ENCODE measurements at places on chromosomes 1 and 21.

DNA sequence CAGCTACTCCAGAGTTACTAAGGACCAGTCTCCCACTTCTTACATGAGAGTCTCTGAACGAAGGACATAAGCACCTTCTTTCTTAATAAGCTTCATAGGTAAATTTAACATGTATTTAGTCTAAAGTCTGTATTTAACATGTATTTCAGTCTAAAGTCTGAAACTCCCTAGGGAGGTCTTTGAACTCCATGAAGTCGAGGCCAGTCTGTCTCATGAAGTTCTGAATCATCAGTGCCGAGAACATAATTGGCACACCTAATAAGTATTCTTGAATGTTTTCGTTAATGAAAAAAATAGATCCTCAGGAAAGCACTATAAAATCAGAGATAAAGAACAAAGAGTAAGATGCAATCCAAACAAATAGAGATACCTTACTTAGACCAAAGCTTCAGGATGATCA is 945.5 kb downstream of the TTLL7 start:
- no peak for DNase-seq

DNA sequence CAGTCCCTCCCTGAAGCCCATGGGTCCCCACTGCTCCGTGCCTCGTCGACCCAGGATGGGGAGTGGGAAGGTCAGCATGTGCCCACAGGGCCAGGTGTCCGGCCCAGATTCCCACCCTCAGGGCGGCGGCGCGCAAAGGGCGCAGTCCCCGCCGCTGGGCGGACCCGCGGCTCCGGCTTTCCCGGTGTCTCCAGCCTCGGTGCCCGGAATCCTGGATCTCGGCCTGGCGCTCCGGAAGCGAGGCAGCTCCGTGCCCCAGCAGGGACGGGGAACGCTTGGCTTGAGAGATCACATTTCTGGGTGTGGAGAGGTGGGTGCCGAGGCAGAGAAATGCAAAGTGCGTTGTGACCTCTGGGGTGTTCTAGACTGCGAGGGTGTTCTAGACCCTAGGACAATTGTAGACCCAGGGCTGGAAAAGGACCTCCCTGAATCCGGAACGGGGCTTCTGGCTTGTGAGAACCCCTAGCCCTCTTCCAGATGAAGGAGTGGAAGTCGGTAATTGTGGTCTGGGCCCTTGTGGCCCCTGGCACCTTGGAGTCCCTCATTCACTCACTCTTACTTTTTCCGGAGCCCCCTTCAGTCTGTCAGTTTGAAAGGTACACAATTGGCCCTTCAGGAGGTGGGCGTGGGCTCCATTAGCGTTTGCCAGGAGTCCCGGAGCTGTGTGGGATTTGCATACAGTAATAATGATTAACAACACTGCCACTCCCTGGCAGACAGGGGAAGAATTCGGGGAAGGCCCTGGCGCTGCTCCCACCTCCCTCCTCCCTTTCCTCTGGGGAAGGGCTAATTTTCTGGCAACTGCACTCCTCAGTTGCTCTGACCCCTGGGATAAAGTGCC is 1.6 kb upstream of the KCND3 start:
- peak; percentile 75 for DNase-seq

GRCh38 chr21:43206231-43207042 is 37.6 kb downstream of the CRYAA start:
- DNase-seq: no peak

DNA sequence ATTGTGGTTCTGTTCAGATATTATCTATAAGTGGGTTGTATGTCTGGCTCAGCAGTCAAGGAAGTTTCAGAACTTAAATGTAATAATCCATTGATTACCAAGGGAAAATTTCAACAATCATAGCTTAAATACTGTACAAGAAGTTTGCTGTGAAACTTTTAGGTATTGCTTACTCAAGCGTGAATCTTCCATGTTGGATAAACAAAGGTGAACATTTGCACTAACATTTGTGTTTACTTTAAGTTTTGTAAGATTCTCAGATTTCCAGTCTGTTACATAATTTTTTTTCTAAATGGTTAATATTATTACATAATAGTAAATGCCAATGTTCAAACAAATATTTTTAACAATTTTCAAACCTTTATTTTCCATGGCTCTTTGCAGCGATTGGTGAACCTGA is 285.6 kb downstream of the NCAM2 start:
- no peak for DNase-seq

DNA sequence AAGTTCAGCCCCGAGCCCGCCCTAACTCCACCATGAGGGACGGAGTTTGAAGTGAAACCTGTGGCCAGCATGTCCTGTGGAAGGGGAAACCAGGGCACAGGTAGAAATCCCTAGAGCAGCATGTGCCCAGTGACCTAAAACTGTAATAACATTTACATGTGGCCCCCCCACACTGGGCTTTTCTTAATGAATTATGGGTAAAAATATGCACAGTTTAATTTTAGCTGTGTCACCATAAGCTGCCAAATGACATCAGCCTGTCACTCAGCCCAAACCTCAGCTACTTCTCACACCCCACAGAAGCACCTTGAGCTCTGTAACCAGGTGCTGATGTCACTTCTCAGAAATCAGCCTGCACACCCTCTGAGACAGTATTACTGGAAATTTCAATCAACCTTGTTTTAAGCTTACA is 50.0 kb upstream of the SLC19A1 start:
- DNase-seq: no peak

DNA sequence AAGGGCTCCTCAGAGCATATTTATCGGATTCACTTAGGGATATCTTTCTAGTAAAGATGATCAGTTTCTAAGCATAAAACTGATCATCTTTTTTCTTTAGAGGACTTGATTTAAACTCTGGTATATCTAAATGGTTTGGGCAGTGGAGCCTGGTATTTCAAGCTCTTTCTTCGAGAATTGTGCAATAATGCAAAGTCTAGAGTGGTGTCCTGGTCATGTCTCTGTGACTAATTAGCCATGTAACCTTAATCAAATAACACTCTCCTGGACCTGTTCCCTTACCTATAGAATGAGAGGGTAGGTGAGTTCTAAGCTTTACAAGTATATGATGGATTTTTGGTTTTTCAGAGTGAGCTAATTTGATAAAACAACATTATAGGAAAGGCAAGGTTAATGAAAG is 225.2 kb downstream of the RPS6KC1 start:
- no peak for DNase-seq

DNA sequence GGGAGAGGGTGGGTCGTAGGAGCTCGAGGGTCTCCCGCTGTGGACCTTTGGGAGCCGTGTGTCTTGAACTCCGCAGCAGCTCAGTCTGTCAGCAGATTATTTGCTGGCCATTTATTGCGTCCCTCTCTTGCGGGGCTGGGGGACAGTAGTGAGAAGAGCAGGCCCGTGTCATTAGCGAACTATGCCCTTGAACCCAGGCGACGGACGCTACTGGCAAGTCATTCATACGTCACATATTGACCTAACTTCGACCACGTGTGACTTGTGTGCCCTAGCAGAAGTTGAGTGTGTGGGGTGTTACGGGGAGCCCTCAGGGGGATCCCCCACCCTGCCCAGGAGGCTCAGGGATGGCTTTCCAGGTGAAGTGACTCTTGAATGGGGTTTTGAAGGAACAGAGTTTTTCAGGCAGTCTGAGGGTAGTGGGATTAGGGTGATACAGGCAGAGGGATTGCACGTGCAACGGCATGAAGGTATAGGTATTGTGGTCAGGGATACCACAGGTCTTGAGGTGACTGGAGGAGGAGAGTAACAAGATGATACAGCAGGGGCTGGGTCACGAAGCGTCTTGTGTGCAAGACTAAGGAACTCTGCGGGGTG is 13.0 kb downstream of the RCC1 start:
- DNase-seq: no peak

- DNase-seq: no peak
These were observed 105.3 kb downstream of the PGBD5 start for GRCh38 chr1:230320804-230321203.

DNA sequence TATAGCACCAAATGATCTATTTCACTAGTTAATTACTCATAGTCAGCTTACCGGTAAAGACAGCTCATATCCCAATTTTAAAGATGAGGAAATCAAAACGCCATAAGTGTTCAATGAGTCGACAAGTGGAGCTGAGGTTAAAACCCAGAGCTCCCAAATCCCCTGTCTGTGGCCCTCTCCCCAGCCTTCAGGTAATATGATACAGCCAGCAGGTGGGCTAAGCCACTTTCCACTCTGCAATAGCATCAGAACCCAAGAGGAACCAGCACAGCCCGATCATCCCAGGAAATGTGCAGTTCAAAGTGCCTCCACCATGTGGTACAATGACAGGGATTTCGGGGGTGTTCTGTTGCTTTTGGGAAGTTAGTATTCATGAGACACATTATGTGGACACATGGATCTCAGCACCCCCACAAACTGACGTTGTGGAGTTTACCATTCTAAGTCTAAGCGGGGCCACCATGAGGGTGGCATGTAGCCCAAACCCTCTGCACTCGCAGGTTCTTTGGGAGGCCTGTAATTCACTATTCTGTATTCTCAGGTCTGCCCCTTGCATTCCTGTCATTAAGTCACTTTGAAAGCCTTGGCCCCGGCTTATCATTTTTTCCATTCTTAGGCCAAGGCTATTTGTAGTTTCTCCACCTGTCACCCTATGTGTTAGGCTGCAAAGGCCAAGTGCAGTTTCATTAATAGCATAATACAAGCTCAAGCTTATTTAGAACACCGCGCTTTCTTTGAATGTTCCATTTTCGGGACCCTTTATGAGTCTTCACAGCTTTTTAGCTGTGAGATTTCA is 26.3 kb upstream of the ACTN2 start:
- DNase-seq: no peak

DNA sequence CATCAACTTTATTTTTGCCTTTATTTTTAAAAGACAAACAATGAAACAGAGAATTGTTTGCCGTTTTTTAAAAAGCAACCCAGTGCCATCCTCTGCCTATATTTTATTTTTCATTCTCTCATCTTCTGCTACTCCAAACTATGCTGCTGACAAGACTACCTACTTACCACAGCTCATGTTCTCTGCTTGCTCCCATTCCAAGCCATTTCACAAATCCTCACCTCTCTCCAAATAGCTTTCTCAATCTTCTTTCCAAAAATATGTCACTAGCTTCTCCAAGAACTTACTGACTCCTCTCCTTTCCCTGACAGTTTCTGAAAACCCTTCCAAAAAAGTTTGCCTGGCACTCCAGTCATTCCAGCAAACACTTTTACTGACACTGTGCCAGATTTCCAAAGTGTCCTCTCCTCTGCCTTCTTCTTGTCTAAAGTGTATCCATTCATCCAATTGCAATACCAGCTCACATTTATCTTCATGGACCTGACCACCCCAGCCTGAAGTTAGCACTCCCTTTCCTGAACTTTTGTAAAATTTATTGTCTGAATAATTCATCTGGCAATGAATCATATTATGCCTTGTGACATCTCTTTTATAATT is 766.5 kb upstream of the B3GALT2 start:
- DNase-seq: no peak

DNA sequence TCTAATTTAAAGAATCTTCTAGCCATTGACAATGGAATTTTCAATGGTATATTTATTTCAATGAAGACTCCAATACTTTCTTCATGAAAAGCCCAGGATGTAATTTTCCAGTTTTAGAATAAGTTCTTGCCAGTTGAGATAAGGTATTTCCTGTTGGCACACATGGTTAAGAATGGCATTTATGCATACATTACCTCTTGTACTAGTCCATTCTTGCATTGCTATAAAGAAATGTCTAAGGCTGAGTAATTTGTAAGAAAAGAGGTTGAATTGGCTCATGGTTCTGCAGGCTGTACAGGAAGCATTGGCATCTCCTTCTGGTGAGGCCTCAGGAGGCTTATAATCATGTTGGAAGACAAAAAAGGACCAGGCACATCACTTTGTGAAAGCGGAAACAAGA is 1179.6 kb downstream of the AMY1C start:
- no peak for DNase-seq

DNA sequence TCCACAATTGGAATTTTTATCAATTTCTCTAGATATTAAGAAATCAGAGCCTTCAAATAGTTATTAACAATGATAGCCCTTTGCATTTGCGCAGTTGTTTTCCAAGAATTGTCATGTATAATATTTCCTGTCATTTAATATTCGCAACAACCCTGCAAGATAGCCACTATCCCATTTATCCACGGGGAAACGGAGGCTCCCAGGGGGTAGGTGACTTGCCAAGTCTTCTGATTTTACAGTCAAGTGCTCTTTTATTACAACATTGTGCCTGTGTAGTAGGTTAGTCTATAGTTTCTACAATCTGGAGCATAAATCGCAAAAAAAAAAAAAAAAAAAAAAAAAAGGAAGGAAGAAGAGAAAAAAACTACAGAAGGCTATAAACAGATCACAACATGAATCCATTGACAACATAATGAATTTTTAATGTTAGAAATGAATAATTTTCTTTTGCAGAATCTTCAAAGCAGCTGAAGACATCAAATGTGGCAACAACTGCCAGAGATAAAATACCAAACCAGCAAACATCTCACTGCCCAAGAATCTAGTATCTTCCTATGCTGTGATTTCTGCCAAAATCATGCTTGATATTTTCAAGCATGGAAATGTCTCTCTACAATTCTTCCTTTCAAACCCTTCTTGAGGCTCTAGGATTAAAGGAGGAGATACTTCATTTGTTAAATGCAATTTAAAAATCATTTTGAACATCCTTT is 125.5 kb downstream of the PTPN14 start:
- no peak for DNase-seq

GRCh38 chr1:185840880-185841279 is 106.7 kb downstream of the HMCN1 start:
- DNase-seq: no peak

- no peak for DNase-seq
These were observed 21.8 kb downstream of the GBP2 start for GRCh38 chr1:89104147-89104546.

DNA sequence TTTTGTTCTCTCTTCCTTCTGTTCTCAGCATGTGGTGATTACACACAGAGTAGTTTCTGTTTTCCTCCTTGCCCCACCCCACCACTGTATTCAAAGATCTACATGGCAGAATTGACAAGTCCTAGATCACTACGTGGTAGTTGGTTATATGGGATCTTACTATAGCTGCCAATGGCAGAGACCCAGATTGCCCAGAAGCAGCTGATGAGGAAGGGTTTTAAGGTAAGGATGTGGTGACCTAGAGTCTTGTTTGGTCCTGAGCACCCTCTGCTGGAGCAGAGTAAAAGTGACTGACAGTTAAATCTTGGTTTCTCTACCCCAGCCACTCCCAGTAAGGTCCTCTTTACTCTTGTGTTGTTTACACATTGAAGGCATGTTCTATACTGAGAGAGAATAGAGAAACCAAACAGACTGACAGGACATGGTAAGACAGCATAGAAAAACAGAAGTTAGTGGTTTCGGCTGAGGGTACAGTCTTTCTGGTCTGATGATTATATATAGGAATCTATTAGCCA is 22.8 kb upstream of the STRIP1 start:
- DNase-seq: peak; percentile 42

- DNase-seq: no peak
These were observed 4.2 kb downstream of the S100A12 start for GRCh38 chr1:153371231-153371630.
